Dermis microvascular lymphatic vessel endothelial cell (primary cell): ENCODE measurements at places on chromosomes 12 and 14.

DNA sequence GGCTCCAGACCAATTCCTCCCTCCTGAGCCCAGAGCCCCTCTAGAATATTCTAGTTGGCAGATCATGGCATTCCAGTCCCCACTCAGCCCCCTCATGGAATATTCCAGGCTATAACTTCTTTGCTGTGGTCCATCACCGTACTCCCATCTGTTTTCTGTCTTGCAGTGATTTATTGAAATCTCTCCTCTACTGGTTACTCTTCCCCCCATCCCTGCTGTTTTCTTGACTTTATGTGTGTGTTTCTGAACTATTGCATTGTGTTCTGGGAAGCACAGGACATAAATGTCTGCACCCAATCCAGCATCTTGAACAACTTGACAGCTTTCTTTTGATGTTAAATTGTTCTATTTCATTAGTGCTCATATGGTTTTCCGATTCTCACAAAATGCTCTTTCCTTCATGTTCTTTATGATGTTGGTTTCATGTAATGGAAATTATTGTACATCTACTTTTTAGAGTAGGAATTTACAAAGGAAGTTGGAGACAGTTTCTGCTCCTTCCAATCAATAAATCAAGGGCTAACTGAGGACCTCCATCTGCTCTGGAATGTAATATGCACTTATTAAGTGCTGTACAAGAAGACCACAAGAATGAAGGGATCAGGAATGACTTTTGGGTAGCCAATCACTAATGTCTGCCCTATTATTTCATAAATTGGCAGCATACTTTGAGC is 26.3 kb downstream of the PDE6H start:
- DNase-seq: no peak

DNA sequence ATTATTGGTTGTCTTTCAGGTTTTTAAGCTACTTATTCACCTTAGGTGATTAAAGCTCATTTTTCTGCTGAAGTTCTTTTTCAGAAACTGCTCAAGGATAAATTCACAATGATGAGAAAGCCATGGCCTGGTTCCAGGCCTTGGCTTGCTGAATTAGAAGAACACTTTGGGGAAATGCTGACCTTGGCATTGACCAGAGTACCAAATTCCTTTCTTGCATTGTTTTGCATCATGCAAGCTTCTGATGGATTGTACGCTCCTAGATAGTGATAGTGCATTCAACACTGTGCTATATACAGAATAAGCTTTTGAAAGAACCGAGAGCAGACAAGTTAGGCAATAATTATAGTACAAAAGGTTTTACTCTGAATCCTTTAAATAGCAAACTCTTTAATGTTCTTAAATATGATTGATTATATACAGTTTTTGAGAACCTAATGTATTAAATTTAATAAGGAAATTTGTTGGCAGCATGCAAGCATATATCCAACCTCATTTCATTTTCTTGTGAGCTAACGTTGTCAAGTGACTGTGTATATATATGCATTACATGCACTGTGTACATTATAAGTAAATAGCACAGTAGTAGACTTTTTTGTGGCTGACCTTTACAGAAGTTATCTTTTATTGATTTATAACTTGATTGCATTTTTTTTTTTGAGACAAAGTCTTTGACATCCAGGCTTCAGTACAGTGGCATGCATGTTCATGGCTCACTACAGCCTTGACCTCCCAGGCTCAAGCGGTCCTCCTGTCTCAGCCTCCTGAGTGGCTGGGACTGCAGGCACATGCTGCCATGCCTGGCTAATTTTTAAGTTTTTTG is 99.2 kb downstream of the DIP2B start:
- no peak for DNase-seq

DNA sequence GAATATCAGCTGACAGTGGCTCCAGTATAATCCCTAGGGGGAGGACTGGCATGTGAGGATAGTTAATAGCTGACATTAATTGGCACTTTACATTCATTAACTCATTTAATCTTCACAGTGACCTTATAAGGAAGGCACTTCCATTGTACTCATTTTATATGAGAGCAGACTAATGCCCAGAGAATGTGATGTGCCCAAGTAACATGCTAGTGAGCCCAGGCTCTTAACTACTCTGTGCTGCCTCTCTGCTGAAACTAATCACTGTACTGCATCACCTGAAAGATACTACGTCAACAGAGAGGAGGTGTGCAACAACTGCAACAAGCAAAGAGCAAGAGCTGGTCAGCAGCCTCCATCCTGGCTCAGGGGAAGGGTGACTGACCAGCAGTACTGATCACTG is 40.1 kb downstream of the GALNT4 start:
- DNase-seq: no peak

- DNase-seq: no peak
These were observed 51.4 kb downstream of the FGD4 start for GRCh38 chr12:32450768-32451167.

- DNase-seq: no peak
These were observed 493.5 kb downstream of the NAV3 start for GRCh38 chr12:78324234-78324633.

DNA sequence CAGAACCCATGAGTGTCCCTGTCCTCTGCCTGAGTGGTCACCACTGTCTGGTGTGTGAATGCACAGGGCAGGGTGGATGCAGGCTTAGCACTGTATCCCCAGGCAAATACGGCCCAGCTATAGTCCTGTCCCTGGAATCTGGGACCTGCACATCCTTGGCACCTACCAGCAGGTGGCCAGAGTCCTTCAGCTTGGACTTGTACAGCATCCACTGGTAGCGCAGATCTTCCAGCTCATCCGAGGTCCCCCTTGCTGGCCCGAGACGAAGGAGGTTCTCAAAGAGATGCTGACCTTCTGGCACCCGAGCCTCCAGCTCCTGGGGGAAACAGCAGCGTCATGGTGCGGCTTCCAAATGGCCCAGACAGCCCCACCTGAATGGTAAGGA is 83.4 kb downstream of the SYNE3 start:
- no peak for DNase-seq

DNA sequence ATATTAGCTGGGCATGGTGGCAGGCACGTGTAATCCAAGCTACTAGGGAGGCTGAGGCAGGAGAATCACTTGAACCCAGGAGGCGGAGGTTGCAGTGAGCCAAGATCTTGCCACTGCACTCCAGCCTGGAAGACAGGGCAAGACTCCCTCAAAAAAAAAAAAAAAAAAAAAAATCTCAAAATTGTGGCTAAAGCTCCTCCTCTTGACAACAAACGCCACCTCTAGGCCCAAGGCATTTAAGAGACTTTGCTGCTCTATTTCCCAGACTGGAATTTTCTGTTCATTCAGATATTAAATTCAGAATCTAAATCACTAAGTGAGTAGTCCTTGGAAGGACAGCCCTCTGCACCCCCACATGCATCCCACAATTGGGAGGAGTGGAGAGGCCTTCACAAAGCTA is 1.4 kb downstream of the ZFYVE1 start:
- DNase-seq: no peak

DNA sequence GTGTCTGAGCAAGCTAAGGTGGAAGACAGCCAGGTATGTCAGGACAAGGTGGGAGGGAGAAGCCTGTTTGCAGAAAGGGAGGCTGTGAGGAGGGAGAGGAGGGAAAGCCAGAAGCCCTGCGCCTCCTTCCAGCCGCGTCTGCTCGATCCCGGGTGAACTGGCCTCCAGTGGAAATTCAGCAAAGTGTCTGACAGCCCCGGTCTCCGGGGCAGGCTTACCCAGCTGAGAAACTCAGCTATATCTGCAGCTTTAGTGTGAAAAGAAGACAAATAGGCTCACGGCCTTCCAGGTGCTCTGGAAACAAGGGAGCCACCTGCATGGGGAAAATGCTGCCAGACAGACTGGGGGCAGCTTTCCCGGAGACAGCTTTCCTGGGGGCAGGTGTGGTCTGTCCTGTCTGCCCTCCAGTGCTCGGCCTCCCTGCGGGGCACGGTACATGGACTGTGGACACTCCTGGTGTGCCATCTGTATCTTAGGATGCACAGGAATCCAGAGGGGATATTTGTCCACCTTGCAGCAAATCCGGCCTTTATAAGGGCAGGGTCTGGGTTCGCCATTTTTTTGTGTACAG is 6.3 kb downstream of the RFLNA start:
- no peak for DNase-seq

GRCh38 chr12:104094284-104094683 is 30.0 kb downstream of the HCFC2 start:
- no peak for DNase-seq

- DNase-seq: no peak
These were observed 65.8 kb upstream of the DACT1 start for GRCh38 chr14:58571769-58572472.

- no peak for DNase-seq
These were observed 113.8 kb downstream of the BCL11B start for GRCh38 chr14:99158150-99158549.

- no peak for DNase-seq
These were observed 7.9 kb downstream of the TMEM253 start for GRCh38 chr14:21108791-21109190.
